ENCODE measurements at places on chromosomes 3 and 15. TPM values are rescaled to one million over a fixed set of nuclear protein-coding genes. Genes with fewer than 3 reads are reported as not detected.

DNA sequence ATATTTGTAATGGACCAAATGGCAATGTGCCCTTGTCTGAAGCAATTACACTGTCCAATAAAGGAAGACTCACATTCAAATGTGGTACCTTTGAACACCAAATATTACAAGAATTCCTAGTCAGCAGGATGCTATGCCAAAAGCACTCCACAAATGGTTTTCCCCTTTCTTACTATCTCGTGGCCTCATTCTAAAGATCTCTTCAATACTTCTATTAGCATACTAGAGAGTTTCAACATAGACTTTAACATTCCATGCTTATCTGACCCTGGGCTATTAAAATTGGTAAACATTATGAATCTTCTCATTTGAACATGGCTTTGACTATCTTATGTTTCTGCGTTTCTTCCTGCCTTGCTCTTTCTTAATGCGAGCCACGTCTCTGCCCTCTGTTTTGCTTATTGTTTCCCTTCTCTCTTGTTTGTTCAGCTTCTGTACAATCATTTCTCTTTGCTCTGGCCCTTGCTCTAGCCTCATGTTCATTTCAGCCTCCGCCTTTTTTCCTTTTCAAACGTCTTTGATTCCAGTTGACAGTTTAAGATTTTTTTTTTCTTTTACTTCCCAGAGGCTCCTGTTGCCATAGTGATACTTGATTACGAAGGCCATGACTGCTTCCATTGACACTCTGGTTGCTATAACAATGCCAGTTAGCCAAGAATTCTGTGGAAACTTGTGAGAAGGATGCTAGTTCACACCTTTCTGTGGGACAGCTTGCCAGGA, 49.5 kb upstream of the SLC9A9 start:
- no peak for DNase-seq

GRCh38 chr15:63072809-63073277, 30.3 kb downstream of the TPM1 start:
- DNase-seq: no peak

GRCh38 chr3:23900744-23901143, 16.0 kb downstream of the NKIRAS1 start:
- DNase-seq: no peak

Gene LRRC31
- not detected for total RNA-seq

Gene SAMD7
- not detected for total RNA-seq

DNA sequence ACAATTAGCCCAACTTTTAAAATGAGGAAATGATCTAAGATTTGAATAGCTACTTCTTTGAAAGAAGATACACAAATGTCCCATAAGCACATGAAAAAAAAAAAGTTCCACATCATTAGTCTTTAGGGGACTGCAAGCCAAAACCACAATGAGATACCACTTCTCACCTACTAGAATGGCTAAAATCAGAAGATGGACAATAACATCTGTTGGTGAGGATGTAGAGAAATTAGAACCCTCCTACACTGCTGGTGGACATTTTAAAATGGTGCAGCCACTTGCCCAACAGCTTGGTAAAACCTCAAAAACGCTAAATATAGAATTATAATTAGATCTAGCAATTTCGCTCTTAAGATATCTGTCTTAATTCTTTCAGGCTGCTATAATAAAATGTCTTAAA, 77.1 kb downstream of the MEX3B start:
- DNase-seq: no peak

- DNase-seq: no peak
These were observed 141.9 kb upstream of the THBS1 start for GRCh38 chr15:39438799-39439592.

GRCh38 chr3:168155303-168155702, 59.6 kb upstream of the GOLIM4 start:
- no peak for DNase-seq

Gene SRGAP3
- total RNA-seq: 0.78 TPM

All from SJSA1 (cell line).